ENCODE measurements at places on chromosomes 3 and 15.

DNA sequence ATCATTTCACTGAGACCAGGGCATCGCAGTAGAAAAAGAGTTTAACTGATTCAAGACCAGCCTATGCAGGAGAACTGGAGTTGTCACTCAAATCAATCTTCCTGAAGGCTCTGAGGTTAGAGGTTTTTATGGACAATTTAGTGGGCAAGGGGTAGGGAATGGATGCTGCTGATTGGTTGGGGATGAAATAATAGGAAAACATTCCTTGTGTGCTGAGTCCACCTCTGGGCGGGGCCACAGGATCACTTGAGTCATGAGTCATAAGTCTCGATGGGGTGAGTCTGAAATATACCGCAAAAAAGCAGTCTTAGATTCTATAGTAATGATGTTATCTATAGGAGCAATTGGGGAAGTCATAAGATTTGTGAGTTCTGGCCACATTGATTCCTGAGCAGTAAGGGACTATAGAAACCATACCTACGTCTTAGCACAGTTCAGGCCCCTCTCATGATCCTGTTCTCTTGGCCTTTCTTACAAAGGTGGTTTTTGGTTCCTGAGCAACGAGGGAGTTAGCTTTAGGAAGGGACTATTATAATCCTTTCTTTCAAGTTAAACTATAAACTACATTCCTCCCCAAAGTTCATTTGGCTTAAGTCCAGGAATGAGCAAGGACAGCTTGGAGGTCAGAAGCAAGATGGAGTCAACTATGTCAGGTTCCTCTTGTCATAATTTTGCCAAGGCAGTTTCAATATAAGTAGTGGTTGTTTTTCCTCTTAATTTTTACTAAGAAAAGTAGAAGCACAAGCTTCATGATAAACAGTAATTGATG lies 2.7 kb upstream of the OPA1 start:
- no peak for DNase-seq

GRCh38 chr3:56826831-56827722 lies 25.3 kb upstream of the ARHGEF3 start:
- DNase-seq: no peak

DNA sequence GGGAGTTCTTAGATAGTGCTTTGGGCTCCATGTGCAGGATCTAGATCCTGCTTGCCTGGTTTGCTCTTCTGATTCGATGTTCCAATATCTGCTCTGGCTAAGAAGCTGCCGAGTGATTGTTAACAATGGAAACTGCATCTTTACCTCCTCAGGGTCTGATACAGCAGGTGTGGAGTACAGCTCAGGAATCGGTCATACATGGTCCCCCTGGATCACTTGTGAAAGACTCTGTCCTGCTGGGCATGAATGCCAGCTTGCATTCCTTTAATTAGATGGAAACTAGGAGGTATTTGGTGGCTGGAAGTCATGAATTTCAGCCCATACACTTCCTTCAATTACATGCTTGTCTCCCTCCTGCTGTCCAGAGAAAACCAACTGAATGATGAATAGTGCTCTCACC lies 95.3 kb downstream of the CHRNA7 start:
- DNase-seq: no peak

GRCh38 chr3:120641696-120642246 lies 40.3 kb downstream of the HGD start:
- DNase-seq: no peak

- DNase-seq: peak; percentile 58
These were observed 203.8 kb upstream of the CD96 start for GRCh38 chr3:111338059-111338698.

DNA sequence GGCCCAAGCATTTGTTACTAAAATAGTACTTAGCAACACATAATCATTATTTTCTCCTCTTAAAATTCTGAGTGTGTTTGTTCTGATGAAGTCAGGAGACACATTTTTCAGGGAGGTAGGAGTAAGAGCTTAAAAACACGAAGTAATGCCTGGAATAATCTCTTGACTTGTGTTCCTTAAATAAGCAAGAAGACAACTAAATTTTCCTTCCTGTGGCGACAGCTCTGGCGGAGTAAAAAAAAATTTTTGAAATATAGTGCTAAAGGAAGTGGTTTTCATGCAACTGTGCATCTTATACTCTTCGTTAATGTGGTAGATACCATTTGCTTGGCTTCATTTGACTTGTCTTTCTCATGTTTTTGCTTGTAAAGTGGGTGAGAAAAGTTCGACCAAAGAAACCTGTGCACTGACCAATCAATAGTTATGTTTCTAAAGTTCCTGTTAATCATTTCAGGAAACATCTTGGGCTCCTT lies 11.1 kb upstream of the MBNL1 start:
- DNase-seq: no peak

GRCh38 chr15:76799760-76800159 lies 105.4 kb downstream of the SCAPER start:
- DNase-seq: no peak

DNA sequence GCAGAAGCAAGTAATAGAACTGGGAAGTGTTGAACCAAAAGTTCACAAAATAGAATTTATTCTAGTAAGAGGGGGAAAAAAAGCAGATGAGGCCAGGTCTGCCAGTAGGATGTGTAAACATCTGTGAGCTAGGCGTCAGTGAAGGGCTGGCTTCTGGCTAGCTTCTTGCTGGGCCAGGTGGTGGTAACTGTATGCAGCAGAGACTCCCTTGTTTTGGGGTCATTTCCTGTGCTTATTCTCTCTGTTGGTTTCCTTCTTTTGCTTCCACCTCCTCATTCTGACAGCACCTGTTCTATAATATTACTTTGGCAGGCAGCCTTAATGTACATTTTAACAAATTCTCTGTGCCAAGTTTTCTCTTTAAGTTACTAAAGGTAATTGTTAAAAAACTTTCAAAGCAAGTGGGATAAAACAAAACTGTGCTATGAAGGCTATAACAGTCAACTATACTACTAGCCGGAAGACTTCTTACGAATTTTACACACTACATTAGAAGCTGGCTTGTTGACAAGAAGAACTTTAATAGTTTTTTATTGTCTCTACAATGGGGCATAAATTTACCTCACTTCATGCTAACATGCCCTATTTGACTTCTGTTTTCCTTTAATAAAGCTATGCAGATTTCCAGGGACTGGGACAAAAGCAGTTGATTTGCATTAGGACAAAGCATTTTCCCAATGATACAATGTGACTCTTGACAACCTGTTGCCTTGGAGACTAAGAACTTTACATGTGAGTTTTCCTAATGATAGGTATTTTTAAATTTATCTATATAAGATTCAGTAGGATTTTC lies 318.8 kb upstream of the NAALADL2 start:
- no peak for DNase-seq
